ENCODE measurements at places on chromosomes 5 and 9. TPM values are rescaled to one million over a fixed set of nuclear protein-coding genes. Genes with fewer than 3 reads are reported as not detected.

The TMEM141 gene
- 81.0 TPM for polyA plus RNA-seq

The ANKRD18B gene
- polyA plus RNA-seq: 2.5 TPM

The IL33 gene
- polyA plus RNA-seq: 14.5 TPM

The ZFP37 gene
- polyA plus RNA-seq: 2.4 TPM

The DNAI1 gene
- polyA plus RNA-seq: 0.75 TPM

The STPG3 gene
- polyA plus RNA-seq: 0.43 TPM

The CD14 gene
- polyA plus RNA-seq: 48.6 TPM

The BAAT gene
- 0.11 TPM for polyA plus RNA-seq

The EHMT1 gene
- polyA plus RNA-seq: 56.9 TPM

The AFAP1L1 gene
- 12.6 TPM for polyA plus RNA-seq

The ZNF883 gene
- 1.6 TPM for polyA plus RNA-seq

The PCDHA4 gene
- polyA plus RNA-seq: 0.05 TPM

The GRXCR2 gene
- polyA plus RNA-seq: 0.05 TPM

Measured in thymus (tissue), 14 donors.